NCI-H526 treated with DMSO at 0.1 percent for 48 hours (cell line): ENCODE measurements at places on chromosomes 2 and 18.
A peak's percentile ranks its signal among the peaks of the same experiment; 100 is the strongest.

DNA sequence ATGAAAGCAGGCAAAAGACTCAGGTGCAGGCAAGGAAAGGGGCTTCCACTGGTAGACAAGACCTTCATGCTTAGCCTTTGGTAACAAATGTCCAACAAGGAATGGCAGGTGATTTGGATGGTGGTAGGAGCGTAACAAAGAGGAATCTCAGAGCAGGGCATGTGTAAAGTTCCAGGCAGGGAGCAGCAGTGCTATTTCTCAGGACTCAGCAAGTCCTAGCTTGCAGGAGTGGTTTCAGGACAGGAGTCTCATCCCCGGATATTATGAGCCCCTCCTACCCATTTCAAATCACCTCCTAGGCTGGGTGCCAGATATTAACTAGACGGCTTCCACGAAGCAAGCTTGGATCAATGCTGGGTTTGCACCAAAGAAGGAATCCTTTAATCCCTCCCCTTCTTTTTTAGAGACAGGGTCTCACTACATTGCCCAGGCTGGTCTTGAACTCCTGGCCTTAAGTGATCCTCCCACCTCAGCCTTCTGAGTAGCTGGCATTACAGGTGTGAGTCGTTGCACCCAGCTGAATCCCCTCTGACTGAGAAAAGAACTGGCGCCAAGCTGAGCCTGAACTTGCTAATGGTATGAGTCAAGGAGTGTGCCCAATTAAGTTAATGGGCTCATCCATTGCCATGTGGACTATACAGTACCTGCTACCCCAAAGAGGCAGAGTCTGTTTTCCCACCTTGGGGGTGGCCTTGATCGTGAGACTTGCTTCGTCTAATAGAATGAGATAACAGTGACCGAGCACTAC, 190.3 kb downstream of the ARL4C start:
- DNase-seq = no peak

- DNase-seq = no peak
These were observed 206.2 kb downstream of the NCKAP5 start for GRCh38 chr2:133362061-133362476.

DNA sequence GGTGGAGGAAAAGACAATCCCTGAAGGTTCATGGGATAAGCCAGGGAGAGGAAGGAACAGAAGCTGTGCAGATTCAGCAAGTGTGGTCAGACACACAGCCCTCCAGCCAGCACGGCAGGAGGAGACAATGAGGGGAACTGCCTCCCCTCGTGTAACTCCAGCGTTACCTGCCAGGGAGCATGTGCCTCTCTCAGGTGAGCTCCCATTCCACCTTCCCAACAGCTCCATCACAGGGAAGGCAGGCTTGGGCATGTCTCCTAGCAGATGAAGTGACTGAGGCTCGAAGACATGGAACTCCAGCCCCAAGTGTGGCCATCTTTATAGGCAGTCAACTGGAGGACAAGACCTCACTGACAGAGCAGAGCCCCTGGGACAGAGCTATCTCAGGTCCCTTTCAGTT, 47.4 kb downstream of the ZBTB7C start:
- no peak for DNase-seq

- DNase-seq = peak; percentile 61
These were observed 10.4 kb downstream of the COLEC11 start for GRCh38 chr2:3604991-3605961.

DNA sequence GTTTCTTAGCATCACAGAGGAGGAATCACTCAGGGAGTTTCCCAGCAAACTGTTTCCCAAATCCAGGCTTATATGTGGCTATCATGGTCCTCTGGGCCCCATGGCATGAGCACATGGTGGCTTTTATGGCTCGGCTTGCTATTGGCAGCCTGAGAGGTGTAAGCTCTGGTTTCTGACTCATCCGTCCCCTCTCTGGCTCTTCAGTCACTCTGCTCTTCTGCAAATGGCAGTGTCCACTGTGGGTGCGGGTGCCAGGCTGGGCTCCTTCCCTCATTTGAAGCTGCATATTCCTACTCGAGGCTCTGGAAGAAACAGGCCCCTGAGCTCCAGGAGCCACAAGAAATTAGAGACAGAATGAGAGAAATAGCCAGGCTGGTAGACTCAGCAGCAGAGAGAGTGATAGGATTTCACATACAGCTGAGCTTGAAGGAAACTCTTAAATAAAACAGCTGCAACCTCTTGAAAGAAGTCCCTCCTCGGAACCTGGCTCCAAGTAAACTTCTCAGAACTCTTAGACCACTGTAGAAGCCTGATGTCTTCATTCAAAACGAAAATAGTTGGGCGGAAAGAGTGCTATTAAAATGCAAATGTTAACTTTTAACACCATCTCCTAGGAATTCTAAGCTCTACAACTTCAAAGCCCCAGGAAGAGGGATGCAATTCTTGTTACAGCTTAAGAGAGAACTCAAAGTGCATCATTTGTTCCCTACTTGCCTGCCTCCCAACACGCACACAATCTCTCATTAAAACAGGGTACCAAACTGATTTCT, 212.6 kb upstream of the SP5 start:
- DNase-seq = no peak

DNA sequence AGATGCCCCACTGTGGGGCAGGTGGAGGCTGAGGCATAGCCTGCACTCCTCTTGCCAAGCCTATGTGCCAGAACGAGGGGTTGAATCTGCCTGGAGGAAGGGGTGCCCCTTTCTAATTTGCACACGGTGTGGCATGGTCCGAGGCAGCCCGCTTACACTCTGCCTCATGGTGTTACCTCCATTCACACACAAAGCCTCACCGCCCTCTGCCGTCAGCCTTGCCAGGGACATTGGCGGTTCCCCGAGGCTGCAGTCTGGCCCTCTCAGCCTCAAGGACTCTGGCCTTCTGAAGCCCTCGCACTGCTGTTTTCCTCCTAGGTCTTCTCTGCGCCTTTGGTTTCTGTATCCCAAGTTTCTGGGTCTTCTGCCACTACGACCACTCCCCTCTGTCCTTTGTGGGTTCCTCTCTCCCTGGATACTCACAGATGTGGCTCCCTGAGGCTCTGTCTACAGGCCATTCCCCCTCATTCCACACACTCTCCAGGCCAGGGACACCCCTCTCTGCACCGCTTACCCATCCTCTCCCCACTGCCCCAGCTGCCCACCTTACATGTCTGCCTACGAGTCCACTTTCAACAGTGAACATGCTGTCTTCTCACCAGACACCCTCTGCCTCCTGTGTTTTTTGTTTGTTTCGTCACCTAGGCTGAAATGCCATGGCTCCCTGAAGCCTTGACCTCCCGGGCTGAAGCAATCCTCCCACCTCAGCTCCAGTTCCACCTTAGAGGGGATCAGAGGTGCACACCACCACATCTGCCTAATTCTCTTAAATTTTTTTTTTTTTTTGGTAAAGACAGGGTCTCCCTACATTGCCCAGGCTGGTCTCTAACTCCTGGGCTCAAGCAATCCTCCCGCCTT, 7.9 kb upstream of the ASPRV1 start:
- DNase-seq = no peak

GRCh38 chr2:60934165-60934722, 52.9 kb downstream of the REL start:
- no peak for DNase-seq

- peak; percentile 41 for DNase-seq
These were observed 31.8 kb upstream of the TMEM131 start for GRCh38 chr2:98027538-98027937.

DNA sequence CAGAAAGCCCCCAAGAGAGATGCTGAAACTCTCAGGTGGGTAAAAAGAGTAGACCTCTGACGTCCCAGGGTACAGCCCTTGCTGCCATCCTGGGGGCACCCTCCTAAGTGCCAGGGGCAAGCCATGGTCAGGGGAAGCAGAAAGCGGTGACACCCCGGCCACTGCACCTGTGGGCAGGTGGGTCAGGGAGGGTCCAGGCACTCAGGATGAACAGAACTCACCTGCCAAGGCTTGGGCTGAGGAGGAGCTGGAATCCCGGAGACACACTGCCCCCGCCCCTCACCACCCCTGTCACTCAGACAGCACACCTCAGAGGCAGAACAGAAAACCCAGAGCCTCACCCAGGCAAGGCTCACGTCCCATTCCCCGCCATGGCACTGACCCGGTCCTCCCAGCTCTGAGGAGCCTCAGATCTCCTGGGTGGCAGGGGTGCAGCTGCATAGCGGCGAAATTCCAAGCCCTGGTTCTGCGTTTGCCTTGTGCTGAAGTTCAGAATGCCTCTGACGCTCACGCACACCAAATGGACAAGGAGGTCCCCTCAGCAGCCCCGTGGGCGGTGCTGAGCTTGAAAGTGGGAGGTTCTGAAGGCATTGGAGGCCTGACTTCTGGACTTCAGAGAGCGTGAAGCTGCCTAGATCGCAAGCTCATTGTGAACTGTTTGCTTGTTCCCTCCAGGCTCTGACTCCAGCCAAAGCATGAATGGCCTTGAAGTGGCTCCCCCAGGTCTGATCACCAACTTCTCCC, 4.3 kb downstream of the GPR17 start:
- DNase-seq = no peak

GRCh38 chr2:117812443-117812842, 2.0 kb upstream of the DDX18 start:
- no peak for DNase-seq

- no peak for DNase-seq
These were observed 9.0 kb upstream of the CIB4 start for GRCh38 chr2:26649992-26650712.

DNA sequence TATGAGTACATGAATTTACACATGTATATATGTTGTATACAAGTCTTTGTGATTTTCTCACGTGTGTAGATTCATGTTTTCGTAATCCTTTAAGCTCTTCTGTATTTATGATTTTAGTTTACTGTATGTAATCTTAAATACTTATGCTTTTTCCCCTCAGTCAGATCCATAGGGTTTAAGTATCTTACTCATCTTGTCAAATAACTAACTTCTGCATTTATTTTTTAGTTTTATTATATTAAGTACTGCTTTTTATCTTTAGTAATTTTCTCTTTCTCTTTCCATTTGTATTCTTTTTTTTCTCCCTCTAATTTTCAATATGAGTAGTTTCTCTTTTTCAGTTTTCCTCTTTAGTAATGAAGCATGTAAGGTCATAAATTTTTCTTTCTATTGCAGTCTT, 179.4 kb downstream of the LCLAT1 start:
- DNase-seq = no peak

GRCh38 chr2:128640166-128640844, 321.6 kb upstream of the HS6ST1 start:
- no peak for DNase-seq

DNA sequence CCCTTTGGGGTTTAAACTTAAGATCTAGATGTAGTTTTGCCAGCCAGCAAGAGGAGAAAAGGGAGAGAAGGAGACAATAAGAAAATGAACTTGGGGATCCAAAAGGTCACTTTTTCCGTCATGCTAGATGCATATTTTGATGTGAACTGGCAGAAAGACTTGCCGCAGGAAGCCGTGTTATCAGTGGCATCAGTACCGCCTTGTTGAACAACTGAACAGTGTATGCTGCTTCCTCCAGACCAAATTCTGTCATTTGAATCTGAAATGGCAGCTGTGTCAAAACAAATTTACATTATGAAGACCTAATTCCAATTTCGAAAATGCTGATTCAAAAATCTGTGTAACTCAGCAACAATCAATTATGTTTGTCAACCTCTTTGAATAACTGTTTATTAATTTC, 42.1 kb downstream of the TMEM200C start:
- DNase-seq = no peak

GRCh38 chr2:86054535-86055082, 51.1 kb downstream of the POLR1A start:
- DNase-seq = no peak

DNA sequence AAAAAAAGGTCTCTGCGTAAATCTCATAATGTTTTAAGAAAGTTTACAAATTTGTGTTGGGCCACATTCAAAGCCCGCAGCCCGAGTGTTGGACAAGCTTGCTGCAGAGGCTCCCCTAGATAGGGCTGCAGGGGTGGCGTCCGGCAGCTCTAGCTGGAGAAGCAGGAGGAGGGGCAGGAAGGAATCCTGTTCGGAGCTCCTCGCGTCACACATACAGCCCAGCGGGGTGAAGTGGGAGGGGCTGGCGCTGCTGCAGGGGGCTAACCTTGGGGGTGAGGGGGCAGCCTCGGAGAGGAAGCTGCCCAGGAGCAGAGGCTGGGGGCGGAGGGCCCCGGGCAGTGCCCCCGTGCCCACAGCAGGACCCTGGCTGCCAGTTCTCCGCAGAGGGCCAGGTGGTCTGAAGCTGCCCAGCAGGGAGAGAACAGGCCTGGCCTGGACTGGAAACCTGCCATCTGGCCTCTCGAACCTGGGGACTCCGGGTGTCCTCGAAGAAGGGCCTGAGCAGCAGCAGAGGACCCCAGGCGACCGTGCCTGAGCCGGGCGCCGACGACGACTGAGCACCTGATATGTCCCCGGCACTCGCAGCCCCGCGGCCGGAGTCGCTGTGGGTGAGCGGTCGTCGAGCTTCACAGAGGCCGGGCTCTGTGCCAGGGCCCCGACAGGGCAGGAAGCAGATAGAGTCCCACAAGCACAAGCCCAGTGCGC, 2.6 kb upstream of the GPR35 start:
- no peak for DNase-seq

- no peak for DNase-seq
These were observed 102.7 kb downstream of the TWIST2 start for GRCh38 chr2:238950551-238950950.

DNA sequence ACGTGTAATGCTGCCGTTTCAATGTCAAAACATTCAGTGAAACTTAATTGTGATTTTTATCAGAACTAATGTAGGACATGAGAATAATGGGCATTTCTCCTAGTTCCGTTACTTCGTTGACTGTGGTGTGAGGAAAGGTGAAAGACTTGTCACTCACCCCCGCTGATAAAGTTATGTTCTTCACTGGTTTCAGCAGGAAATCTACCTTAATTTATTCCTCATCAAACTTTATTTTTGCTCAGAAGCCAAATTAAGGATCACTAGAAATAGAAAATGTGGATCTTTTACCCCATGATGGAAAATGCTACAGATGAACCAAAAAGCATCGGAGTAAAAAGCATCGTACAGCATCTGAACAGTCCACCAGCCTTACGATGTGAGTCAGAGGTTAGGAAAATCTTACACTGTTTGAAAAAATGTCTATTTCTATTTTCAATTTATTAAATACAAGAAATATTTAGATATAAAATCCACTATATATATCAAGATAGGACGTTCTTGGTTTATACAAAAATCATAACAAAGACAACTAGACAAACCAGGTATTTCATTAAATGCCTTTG, 1.0 kb upstream of the ROCK1 start:
- no peak for DNase-seq

- no peak for DNase-seq
These were observed 3.4 kb upstream of the ALPP start for GRCh38 chr2:232375164-232375563.
